Ammon's horn (tissue), 1 donor: ENCODE measurements at places on chromosomes 5 and 9.

- no peak for DNase-seq
Measured at GRCh38 chr5:3656803-3657202, 61.2 kb downstream of the IRX1 start.

- DNase-seq = no peak
Measured at GRCh38 chr9:115133649-115134048, 15.7 kb upstream of the TNC start.

DNA sequence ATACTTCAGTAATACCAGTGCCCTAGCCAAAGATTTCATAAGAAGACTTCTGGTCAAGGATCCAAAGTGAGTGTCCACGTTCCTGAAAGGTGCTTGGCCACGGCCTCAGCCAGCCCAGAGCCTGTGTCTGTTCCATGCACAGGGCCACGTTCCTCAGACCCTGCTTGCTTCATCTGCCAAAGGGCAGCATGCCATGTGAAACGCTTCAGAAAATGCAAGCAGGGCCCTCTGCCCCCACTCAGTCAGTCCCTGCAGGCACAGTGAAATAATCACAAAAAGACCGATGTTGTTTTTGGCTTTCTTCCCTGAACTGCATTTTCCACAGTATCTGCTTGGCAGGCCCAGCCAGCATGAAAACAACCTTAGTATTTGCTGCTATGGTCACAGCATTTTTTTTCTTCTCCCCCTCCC is 85.5 kb upstream of the CTSL start:
- no peak for DNase-seq

GRCh38 chr9:18544456-18544855 is 70.5 kb downstream of the ADAMTSL1 start:
- no peak for DNase-seq

GRCh38 chr9:138097501-138097991 is 220.0 kb downstream of the CACNA1B start:
- DNase-seq = no peak

GRCh38 chr9:132006677-132007370 is 72.8 kb downstream of the MED27 start:
- DNase-seq = peak; percentile 15

DNA sequence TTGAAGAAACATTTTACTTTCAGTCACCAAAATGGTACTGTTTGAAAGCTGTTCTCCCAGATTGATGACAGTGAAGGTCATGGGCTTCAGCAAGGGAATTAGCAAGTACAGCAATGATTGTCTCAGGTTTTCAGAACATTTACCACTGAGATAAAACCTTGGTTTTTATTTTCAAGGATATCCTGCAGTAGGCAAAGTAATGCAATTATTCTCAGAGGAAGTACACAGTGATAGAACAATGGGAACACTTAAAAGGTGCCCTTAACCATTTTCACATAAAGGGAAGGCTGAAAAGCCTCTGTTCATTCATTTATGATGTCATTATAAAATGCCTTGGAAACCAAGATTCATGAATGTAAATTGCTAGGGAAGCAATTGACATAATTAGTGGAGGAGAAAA is 471.8 kb upstream of the ACO1 start:
- no peak for DNase-seq

GRCh38 chr5:131992370-131992769 is 19.1 kb downstream of the ACSL6 start:
- DNase-seq = no peak

DNA sequence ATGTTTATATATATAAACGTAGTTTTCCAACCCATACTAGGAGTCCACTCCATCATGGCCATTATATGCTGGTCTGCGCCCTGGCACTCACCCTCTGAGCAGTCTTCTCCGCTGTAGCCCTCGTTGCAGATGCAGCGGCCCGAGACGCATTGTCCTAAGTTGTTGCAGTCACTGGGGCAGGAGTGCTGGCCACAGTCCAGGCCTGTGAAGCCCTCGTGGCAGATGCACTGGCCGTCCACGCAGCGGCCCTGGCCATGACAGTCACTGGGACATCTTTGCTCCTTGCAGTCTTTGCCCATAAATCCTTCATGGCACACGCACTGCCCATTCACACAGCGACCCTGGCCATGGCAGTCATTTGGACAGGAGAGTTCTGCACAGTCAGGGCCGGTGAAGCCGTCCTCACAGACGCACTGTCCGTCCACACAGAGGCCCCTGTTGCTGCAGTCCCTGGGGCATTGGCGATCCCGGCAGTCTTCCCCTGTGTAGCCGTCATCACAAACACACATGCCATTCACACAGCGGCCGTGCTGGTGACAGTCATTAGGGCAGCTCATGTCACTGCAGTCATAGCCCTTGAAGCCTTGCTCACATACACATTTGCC is 32.1 kb downstream of the TNC start:
- peak; percentile 25 for DNase-seq

DNA sequence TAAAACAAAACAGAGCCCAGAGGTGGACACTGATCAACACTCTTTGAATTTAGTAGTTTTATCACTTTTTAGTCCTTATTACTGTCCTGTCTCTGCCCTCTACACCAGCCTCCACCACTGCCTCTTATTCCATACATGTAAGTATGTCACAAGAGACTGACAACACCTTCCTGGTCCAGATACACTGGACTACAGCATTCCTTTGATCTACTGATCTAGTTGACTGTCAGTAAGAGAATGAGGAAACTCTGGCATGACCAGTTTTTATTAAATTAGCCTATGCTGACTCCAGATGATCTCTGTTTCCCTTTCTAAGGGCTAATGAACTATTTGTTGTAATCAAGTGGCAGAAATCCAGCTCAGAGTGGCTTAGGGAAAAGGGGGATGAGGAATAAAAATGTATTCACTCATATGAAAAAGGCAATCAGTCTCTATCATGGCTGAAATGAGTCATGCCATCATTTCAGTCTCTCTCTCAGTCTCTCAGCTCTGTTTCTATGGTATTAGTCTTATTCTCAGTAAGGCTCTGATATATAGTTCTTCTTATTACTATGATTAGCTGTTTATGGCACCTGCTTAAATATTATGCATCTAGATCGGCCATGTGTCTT is 5.5 kb downstream of the ARHGEF37 start:
- DNase-seq = no peak

GRCh38 chr9:136019681-136020060 is 58.5 kb upstream of the UBAC1 start:
- no peak for DNase-seq

DNA sequence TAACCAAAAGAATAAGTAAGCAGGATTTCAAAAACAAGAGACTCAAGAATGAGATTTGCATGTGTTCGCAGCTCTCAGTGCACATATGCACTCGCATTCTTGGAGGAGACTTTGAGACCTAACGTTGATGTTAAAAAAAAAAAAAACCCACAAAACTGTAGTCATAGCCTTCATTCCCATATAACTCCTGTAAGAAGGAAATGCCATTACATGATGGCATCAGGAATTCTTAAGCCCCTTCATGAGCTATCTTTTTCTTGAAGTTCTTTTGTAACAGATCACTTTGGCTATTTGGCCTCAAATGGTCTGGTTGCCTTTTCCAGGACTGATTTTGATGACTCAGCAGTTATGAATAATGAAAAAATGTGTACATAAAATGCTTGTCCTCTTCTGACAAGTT is 113.8 kb downstream of the ALDH1A1 start:
- no peak for DNase-seq

DNA sequence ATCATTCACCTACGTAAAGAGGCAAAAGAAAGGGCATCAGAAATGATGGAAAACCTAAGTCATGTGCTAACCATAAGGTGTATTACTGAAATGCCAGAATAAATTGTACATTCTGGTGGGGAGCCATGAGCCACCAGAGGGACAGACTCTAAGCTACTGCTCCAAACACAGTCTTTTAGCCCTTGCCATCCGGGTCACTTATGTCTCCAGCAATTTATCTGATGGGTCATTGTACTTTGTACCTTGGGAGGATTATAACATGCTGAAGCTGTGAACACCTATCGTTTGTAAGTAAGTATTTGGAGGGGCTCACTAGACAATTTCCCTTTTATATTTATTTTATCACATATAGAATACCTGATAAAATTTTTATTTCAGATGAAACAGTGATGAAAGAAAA is 495.1 kb downstream of the KIF4B start:
- no peak for DNase-seq

DNA sequence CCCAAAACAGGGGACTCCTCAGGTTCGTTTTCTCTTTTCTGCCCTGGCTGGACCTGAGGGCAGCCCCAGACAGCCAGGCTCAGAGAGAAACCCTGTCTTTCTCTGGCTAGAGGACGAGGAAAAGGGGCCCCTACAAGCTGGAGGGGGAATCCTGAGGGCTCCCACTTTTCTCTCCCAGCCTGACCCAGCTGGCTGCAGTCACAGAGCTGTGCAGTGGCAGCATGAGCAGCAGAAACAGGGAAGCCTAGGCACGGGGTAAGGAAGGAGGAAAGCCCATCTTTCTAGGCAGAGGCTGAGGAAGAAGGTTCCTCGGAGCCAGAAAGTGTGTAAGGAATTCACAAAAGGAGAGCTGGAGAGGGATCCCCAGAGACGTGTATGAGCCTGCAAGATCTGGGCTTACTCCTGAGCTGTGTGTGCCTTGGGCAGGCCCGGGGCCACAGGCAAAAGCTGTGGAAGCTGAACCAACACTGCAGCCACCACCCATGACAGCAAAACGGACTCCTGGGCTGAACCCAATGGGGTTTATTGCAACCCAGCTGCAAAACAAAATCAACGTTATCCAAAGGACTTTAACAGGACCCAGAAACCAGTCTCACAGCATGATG is 16.2 kb downstream of the CAMSAP1 start:
- no peak for DNase-seq

DNA sequence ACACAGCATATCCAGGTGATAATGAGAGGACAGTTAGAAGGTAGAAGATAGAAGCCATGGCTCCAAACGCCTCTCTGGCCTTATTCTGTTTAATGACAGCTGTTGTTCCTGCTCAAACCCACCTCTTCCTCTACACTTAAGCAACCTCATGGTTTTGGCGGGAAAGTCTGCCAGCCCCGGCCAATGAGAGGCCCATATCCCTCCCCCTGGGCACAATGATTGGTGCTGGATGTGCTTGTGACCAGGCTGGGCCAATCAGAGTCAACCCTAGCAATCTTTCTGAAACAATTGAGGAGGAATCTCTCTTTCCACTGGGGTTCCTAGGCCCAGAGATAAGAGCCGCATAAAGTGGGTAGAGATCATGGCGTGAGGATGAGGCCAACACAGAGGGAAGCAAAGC is 4.8 kb upstream of the GFI1B start:
- DNase-seq = no peak
